ENCODE measurements at places on chromosomes 5 and 9.
A peak's percentile ranks its signal among the peaks of the same experiment; 100 is the strongest.

GRCh38 chr9:29866556-29866955, 2293.3 kb upstream of the C9orf72 start:
- no peak for DNase-seq

DNA sequence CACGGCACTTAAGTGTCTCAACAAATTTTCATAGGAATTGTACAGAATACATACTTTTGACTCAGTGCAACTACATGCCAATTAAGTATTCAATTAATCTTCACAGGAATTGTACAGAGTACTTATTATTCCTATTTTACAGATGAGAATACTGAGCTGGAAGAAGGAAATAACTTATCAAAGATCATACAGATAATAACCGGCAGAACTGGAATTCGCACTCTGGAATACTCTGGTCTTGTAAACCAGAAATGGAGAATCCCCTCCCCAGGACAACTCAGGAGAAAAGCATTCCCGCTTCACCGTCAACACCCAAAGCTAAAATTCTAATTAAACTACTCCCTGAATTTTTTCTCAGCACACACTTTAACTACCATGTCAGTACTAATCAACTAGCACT, 112.7 kb downstream of the HOMER1 start:
- DNase-seq = no peak

- no peak for DNase-seq
Measured at GRCh38 chr5:171601266-171601881, 181.9 kb downstream of the FGF18 start.

- peak; percentile 79 for DNase-seq
Measured at GRCh38 chr5:181188700-181189362, 16.2 kb downstream of the TRIM7 start.

- no peak for DNase-seq
Measured at GRCh38 chr5:75567710-75568109, 43.5 kb upstream of the ANKDD1B start.

DNA sequence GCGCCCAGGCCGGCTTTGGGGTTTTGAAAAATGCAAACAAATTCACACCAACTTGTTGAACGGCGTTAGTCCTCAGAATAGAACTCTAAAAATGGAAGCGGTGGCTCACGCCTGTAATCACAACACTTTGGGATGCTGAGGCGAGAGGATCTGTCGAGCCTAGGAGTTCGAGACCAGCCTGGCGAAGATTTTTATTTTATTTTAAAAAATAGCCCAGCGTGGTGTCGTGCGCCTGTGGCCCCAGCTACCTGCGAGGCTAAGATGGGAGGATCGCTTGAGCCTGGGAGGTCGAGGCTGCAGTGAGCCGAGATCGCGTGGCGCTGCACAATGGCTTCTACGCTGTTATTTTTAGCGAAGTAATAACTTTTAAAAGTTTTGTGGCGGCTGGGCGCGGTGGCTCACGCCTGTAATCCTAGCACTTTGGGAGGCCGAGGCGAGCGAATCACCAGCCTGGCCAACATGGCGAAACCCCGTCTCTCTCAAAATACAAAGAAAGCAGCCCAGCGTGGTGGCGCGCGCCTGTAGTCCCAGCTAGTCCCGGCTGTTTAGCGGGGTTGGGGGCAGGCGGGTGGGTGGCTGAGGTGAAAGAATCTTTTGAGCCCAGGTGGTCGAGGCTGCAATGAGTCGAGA, 694 bp upstream of the PLIN2 start:
- peak; percentile 27 for DNase-seq

- DNase-seq = no peak
Measured at GRCh38 chr5:155878991-155879575, 447.9 kb upstream of the SGCD start.

DNA sequence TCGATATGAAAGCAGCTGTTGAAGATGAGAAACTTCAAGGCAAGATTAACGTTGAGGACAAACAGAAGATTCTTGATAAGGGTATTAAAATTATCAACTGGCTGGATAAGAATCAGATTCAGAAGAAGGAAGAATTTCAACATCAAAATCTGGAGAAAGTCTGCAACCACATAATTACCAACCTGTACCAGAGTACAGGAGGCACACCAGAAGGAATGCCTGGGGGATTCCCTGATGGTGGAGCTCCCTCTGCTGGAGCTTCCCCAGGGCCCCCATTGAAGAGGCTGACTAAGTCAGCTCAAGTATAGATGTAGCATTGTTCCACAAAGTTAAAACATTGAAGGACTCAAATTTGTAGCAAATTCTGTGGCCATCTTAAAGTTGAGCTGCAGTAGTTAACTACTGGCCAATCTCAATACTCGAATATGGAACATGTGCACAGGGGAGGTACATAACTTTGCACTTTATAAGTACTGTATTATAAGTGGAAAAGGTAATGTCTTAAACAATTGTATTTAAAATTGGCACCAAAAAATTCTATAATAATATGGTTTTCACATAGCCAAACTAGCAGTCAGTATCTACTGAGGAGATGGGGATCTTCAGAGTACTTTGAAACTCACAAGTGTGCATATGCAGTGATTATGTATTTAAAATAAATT, 237.5 kb downstream of the CHSY3 start:
- DNase-seq = peak; percentile 4

DNA sequence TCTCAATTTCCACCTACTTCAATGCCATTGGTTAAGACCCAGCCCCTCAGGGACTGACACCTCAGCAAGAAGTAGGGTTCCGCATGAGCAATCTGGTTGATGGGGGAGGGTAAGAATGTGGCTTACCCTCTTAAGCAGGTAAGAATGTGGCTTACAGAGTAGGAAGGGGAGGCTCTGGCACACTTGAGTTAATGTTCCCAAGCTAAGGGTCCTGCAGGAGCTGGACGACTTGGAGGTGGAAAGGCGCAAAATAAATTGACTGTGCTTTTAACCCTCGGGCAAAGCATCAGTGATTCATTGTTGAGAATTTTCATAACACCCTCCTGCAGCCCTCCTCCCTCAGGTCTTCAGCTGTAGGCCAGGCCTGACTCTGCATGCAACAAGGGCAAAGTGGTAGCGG, 24.9 kb upstream of the ADRA1B start:
- no peak for DNase-seq

- DNase-seq = peak; percentile 14
Measured at GRCh38 chr9:120833325-120833724, 9.4 kb downstream of the PSMD5 start.

DNA sequence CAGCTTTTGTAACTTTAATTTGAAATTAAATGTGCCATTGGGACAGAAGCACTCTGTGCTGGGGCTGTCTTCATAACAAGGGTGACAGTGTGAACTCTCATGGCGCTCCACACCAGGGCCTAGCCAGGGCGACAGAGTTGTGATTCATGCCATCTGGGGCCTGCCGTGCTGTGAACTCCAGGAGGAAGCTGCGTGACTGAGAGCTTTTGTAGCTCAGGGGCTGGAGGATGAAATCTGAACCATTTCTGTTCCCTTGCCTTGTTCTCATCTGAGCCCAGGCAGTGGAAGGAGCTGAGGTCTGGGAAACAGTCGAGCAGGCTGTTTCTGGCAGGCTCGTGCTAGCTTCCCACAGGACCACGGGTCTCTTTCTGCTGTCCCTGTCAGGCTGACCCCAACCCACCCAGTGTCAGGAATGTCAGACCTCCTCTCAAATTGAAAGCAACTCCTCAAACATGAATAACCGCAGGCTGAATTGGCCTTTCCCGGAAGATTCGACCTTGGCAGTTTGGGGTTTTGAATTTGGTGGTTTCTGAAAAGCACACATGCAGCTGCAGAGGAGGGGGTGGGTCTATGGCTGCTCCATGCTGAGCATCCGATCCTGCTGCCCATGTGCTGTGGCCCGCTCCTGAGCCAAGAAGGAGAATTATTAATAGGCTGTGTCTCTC, 69.2 kb upstream of the RPS23 start:
- no peak for DNase-seq
